ENCODE measurements at places on chromosomes 6 and 20.
A peak's percentile ranks its signal among the peaks of the same experiment; 100 is the strongest.

DNA sequence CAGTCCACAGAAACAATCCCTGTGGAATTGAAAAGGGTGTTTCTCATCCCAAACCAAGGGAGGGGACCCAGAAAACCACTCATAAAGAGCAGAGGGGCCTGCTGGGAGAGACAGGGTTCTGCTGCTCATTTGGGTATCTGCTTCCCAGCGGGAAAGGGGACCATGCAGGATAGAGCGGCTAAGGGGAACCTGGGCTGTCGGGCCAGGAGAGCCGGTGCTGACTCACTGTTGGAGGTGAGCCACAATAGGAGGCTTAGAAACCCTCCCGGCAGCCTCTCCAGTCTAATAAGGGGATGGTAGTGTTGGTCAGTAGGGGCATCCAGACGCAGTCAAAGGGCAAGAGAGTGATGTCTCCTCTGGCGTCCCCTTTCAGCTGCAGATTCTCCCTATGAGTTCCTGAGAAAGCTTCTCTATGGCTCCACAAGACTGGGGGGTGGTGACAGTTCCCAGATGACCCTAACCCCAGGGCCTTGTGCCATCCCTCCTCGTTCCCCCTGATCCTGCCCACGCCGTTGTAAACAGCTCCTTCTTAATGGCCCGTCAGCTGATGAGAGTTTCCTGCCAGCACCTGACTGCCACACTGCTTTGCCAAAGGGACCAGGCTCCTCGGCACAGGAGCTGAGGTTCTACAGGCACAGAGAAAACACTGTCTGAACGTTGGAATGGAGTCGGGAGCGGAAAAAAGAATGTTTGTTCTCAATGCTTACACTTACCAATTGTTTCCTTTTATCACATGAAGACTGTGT is 646.1 kb upstream of the DEFB115 start:
- no peak for DNase-seq

DNA sequence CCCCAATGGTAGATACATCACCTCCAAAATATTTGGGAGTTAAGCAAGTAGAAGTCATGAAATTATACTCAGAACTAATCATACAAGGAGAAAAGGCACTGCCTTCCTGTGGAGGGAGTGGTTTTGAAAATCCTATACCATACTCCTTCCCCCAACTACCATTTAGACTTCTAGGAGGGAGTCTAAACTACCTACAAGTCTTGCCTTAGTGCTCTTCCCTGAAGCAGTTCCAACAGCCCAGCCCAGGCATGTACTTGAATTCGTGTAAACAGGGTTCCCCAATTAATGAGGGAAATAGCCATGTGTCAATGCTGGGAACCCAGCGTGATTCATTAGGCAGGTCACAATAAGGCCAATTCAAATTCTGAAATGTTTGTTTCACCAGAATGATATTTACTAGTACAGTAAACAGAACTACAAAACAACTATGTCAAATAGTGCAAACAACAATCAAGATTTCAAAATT is 39.1 kb upstream of the SGK1 start:
- DNase-seq, result no peak

DNA sequence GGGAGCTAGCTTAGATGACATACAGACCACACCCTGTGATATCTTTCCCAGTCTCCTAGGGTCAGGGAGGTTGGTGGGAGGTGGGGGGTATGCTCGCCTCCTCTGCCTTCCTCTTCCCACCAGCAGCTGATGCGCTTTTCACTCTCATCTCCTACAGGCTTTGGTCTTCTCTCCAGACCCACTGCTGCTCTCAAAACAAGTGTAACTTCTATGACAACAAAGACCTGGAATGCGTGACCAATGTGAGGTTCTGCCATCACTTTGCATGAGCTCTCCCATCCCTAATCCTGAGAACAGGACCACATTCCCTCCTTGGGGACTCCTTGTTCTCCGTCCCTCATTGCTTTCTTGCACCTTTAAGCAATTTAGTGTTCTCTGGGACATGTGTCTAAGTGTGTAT is 2.7 kb downstream of the CTSA start:
- DNase-seq, result no peak

DNA sequence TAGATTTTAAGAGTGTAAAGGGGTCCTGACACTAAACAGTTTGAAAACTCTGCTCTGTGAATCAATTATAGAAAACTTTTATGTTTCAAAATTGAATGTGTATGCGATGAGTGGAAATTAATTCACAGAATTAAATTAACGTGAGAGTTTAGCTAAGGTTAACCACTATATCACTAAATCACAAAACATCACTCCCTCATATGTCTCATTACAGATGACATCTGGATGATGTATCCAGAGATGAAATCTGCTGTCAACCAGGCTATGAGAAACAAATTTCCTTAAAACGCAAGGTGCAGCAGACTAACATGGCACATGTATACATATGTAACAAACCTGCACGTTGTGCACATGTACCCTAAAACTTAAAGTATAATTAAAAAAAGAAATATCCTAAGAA is 27.3 kb downstream of the PRSS35 start:
- DNase-seq, result no peak

GRCh38 chr6:48101290-48101689 is 9.7 kb downstream of the PTCHD4 start:
- DNase-seq, result no peak

GRCh38 chr6:38479331-38479730 is 160.4 kb downstream of the BTBD9 start:
- no peak for DNase-seq

DNA sequence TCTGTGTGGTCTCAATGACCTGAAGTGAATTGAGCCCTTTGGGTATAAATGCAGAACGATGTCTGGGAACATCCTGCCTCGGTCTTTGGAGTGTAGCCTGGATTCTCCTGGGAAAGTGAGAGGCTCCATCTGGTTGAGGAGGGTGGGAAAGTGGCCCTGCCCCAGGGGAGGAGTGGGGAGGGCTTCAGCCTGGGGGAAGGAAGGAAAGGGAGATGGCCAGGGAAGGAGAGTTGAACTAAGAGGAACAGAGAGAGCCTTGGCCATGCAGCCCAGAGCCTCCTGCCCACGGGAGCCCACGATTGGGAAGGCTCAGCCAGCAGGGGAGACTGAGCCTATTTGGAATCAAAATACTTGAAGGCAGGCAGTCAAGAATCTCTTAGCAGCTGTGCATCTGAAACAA is 2.3 kb upstream of the EPB41L1 start:
- DNase-seq, result no peak

- no peak for DNase-seq
Observed at GRCh38 chr6:147906361-147906760, 397.9 kb downstream of the SAMD5 start.

DNA sequence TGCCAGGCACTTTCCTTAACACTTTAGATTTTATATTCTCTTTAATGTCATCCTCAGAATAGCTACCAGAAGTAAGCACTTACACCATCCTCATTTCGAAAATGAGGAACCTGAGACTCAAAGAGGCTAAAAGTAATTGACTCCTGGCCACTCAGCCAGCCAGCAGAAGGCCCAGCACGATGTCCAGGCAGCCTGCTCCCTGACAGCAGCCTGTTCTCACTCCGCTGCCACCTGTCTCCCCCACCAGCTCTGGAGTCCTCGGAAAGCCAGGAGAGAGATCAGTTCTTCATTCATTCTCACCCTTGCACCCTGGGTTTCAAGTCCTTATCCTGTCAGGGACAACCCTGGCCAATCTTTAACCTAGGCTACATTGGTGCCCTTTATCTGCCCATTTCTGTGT is 174.0 kb downstream of the SASH1 start:
- no peak for DNase-seq

DNA sequence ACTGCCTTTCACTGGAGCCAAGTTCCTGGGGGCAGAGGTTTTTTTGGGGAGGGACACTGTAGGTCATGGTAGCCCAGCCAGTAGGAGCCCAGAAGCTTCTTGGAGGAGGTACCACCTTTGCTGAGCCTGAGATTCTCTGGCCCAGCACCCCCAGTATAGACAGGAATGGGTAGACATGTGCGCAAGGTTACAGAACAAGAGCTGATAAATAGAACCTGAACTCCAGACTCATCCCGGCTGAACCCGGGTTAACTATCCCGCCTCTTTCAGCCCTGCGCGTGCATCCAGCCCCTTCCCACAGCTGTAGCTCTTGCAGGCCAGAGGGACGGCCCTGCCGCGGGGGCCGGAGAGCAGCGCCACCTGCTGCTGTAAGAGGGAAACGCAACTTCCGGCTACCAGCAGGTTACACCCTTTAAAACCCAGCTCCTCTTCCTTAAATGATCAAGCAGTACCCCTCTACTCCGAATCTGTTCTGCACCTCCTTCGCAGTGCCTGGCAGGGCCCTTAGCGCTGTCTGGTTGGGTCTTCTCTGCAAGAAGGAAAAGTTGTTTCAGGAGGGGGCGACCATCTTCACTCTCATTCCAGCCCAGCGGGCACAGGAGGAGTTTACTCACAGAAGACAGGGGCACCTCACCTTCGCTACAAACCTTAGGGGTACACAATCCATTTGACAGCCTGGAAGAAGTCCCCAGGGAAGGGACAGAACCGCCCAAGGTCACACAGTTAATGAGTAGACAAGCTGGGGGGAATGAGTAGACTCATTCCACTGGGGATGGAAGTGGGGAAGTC is 7.5 kb downstream of the SRXN1 start:
- peak; percentile 68 for DNase-seq

DNA sequence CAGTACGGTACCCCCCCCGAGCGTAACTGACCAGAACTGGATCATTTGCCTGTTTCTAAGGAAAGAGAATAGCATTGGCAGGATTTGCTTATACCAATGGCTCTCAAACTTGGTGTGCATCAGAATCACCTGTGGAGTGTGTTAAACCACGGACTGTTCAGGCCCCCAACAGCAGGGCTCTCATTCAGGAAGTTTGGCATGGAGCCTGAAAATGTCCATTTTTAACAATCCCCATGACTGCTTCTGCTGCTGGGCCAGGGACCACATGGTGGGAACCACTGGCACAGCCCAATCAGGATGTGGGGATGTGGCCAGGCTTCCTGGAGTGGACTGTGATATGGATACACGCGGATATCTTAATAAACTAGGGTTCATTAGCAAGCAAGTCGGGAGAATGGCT is 53.9 kb downstream of the GTF2H5 start:
- no peak for DNase-seq

GRCh38 chr6:72560721-72561593 is 60.9 kb upstream of the KCNQ5 start:
- no peak for DNase-seq

GRCh38 chr6:127185437-127185995 is 67.0 kb downstream of the RSPO3 start:
- DNase-seq, result no peak

DNA sequence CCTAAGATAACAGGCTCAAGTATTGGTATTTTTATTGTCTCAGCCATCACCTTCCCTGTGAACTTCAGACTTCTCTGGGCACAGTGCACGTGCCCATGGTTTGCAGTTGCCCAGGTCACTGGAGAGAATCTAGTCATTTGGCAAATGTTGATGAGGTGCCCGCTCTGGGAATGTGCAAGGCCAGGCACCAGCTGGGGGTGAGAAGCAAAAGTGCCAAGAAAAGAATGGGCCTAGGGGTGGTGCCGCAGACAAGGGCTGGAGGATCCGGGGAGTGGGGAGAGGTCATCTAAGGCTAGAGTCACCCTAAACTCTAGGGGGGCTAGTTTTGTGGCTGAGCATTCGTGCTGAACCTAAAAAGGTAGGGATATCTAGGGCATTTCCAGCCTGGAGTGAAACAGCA is 57.0 kb upstream of the VSTM2L start:
- no peak for DNase-seq

DNA sequence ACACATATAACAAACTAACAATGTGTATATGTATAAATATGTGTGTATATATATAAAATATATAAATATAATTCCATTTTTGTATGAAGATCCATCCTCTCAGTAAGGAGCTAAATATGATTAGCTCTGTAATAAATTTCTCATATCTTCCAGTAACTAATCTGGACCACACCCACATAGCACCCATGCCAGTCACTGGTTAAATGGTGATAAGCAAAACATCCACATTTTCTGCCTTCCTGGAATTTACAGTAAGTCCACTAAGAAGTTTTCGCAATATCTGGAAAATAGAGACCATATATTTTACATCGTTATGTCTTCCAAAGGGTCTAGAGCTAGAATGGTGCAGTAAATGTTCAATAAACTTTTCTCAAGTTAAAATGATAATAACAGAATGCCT is 151.5 kb upstream of the STMND1 start:
- no peak for DNase-seq

DNA sequence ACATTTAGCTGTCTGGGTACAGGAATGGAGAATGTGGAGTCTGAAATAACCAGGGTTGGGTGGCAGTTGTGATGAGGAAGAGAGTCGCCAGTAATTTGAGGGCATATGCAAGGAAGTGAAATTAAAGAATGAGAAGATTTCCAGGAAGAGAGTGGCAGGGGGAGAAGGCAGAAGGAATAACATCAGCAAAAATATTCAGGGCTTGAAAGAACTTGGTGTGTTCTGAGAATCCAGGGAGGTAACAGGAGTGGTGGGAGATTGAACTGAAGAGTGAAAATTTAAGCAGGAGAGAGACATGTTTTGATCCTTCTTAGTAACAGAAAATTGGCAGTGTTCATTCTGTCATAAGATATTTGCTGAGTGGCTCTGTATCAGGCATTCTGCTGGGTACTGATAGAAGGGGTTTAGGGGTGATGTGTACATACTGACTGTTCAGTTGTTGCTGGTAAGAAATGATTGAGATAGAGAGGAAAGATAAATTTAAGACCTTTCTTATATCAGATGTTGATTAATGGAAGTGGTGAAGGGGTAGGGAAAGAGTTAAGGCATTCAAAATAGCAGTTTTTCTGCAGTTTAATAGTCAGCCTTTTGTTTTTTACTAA is 54.7 kb downstream of the PHF20 start:
- DNase-seq, result no peak

DNA sequence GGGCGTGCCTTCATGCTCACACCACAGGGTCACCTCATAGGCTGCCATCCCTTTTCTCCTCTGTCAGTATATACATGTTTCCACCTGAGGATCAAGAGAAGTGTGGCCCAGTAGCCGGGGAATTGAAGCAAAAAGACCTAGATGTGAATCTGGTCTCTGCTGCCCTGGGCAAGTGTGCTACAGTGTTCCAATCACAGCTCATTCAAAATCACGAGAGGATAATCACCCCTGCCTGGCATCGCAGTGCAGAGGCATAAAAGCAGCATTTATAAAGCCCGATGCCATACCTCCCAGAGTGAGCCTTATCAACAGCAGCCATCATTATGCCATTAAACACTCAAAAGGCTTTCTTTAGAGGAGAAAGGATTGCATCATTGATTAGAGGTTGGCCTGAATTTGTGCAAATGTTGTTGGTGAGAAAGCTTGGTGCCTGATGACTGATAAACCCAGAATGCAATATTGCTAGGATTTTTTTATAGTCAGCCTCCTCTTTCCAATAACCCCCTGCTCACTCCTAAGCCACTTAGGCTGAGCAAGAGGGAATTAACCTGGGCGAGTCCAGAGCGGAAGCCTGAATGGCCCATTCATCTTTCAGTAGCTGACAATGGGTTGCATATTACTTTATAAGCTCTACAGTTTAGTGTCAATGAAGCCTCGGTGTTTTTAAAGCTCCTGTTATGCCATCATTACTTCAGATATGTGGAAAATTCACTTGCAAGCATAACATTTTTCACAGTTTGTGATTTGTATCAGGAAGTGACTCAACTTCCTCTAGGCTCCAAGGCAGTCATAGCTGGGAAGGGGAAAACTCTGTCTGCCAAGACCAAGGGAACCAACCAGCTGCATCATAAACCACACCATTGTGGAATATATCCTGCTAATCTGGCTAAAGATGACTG is 92.5 kb upstream of the NXT1 start:
- no peak for DNase-seq
